ENCODE measurements at places on chromosomes 16 and 17. TPM values are rescaled to one million over a fixed set of nuclear protein-coding genes. Genes with fewer than 3 reads are reported as not detected.

ETV4 gene
- under 0.01 TPM for total RNA-seq

TP53TG3C gene
- not detected for total RNA-seq

CDH15 gene
- not detected for total RNA-seq

FAM222B gene
- 19.1 TPM for total RNA-seq

YWHAE gene
- 192 TPM for total RNA-seq

LASP1 gene
- 81.9 TPM for total RNA-seq
